Fibroblast of skin of abdomen (primary cell): ENCODE measurements at places on chromosomes 2 and 18.
A peak's percentile ranks its signal among the peaks of the same experiment; 100 is the strongest.

- DNase-seq: no peak
Observed at GRCh38 chr18:57480733-57481132, 45.6 kb downstream of the ONECUT2 start.

DNA sequence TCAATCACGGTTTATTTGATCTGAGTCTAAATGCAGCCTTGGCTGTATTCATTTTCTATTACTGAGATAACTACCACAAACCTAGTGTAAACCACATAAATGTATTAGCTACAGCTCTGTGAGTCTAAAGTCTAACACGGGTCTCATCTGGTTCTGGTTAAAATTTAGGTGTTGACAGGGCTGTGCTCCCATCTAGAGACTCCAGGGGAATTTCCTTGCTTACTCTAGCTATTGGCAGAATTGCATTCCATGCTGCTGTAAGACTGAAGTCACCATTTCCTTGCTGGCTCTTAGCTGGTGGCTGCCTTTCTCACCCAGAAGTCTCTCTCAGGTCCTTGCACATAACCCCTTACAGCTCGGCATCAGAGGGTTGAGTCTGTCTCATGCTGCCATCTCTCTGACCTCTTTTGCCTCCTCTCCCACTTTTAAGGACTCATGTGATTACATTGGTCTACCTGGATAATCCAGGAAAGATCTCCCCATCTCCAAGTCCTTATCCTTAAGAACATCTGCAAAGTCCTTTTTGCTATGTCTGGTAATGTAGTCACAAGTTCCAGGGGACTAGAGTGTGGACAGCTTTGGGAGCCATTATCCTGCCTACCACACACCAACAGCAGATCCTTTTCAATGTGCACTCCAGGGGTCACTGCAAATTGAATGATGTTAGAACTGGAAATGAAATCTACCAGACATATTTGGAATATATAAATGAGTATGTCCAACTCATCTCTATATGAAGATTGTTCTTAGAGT, 207.0 kb upstream of the AGAP1 start:
- peak; percentile 88 for DNase-seq

GRCh38 chr2:102420290-102420689, 2.7 kb upstream of the IL18RAP start:
- DNase-seq: no peak

- no peak for DNase-seq
Observed at GRCh38 chr2:17768894-17769293, 15.0 kb downstream of the GEN1 start.

- DNase-seq: no peak
Observed at GRCh38 chr2:143251681-143252080, 122.5 kb downstream of the ARHGAP15 start.

- DNase-seq: no peak
Observed at GRCh38 chr2:2318949-2319348, 12.1 kb downstream of the MYT1L start.

GRCh38 chr2:99489063-99489760, 605 bp downstream of the REV1 start:
- peak; percentile 37 for DNase-seq

GRCh38 chr2:12419803-12420202, 296.9 kb upstream of the TRIB2 start:
- DNase-seq: no peak

- peak; percentile 81 for DNase-seq
Observed at GRCh38 chr2:234974501-234975385, 22.9 kb downstream of the SH3BP4 start.

GRCh38 chr2:182639971-182640370, 76.1 kb upstream of the DNAJC10 start:
- no peak for DNase-seq

DNA sequence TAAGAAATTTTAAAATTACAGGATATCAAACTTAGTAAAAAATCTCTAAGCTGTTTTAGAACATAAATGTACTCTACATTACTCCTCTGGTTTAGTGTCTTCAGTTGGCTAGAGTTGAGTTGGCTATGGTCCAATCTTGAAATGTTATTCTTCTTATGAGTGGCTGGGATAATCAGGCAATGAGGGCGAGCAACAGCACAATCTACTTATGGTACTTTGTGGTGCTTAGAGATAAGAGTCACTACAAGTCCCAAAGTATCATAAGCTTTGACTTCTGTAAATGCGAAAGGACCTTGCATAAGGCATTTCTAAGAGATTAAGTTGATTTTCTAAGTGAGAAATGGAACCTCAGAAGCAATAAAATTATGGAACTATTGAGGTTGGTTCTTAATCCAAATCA, 361.7 kb downstream of the GPD2 start:
- no peak for DNase-seq

DNA sequence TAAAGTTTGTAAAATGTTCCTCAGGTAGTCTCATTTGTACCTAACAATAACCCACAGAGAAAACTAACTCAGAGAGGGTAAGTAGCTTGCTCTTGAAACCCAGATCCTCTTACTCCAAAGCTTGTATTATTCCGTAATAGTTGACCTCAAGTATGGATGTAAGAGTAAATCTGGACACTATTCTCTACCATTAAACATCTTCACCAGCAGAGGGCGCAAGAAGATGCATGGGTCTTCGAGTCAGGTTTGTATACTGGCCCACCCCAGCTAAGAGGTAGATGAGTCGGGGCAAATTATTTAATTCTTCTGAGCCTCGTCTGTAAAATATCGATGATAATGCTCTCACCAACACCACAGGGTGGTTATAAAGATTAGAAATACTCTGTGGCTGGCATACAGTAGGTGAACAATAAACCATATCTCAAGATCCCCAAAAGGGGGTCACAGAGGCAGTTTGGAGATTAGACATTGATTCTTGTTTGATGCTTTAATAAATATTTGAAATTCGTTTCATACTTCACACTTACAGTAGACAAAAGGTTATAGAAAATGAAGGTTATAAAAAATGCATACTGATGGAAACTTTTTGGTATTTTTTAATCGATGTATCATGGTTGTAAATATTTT, 3.5 kb upstream of the CABLES1 start:
- DNase-seq: peak; percentile 81
